ENCODE measurements at places on chromosomes 3 and 15.

GRCh38 chr3:157405457-157405856 lies 31.2 kb upstream of the PTX3 start:
- no peak for DNase-seq

GRCh38 chr3:160703974-160704373 lies 27.0 kb downstream of the ARL14 start:
- DNase-seq = no peak

GRCh38 chr3:38545550-38545949 lies 49.4 kb downstream of the EXOG start:
- no peak for DNase-seq

GRCh38 chr15:65212097-65212496 lies 824 bp upstream of the CILP start:
- DNase-seq = peak; percentile 10

GRCh38 chr15:35490511-35490910 lies 55.5 kb downstream of the DPH6 start:
- no peak for DNase-seq

GRCh38 chr3:188416041-188416440 lies 262.1 kb downstream of the LPP start:
- DNase-seq = no peak

DNA sequence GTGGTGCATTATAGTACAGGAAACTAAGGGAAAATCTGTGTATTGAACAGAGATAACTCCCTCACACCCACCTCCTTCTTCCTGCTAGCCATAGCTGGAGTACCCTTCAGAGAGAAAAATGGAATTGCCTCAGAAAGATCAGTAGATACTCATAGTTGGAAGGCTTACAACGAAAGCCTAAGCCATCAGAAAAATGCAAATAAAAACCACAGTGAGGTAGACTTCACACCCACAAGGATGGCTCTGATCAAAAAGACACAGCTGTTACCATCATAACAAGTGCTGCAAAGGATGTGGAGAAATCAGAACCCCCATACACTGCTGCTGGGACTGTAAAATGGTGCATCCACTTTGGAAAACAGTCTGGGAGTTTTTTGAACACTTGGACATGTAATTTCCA lies 7.4 kb upstream of the DLG1 start:
- no peak for DNase-seq

GRCh38 chr3:108412121-108412750 lies 98.2 kb downstream of the MYH15 start:
- DNase-seq = no peak

DNA sequence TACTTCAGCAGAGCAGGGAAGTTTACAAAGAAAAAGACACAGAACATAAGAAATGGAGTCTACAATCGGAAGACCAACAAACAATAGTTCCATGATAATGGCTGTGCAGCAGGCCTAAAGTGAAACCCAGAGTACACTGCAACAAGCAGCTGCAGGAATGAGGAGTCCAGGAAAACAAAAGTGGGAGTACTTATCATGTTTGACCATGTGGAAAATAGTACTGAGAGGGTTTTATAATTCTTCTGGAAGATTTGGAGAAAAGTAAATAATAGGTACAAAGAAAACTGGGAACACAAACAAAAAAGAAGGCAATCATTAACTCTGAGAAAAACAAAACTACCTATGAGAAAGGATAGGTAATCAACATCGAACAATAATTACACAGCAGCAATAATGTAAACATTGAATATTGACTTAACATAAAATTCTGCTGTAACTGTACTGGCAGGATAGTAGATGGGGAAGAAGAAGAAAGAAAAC lies 87.5 kb downstream of the NEK10 start:
- DNase-seq = no peak

GRCh38 chr15:50064673-50065072 lies 54.4 kb downstream of the ATP8B4 start:
- DNase-seq = no peak

GRCh38 chr3:79766496-79767193 lies 1.2 kb downstream of the ROBO1 start:
- no peak for DNase-seq

- DNase-seq = no peak
These were observed 44.4 kb upstream of the VGLL3 start for GRCh38 chr3:87035339-87035738.

DNA sequence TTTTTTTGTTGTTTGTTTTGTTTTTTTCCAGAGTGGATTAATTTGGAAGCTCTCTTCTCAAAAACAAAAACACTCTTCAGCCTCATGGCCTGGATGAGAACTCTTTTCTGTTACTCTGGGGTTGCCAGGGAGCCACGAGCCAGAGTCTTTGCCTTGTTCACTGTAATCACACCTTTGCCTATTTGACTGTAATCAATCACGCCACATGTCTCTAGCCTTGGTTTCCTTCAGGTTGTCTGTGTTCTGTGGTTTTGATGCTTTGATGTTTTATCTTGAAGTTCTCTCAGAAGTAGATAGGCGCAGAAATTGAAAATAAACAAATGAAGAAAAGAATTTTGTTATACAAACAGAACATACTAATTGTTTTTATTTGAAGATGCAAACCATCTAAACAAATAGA lies 62.3 kb upstream of the IGF1R start:
- no peak for DNase-seq

GRCh38 chr3:178103140-178103539 lies 433.1 kb upstream of the KCNMB2 start:
- DNase-seq = no peak

Data from activated gamma-delta T cell treated with Interleukin-2 at 50 U/mL for 16 hours (primary cell).